ENCODE measurements at places on chromosomes 2 and 18.

DNA sequence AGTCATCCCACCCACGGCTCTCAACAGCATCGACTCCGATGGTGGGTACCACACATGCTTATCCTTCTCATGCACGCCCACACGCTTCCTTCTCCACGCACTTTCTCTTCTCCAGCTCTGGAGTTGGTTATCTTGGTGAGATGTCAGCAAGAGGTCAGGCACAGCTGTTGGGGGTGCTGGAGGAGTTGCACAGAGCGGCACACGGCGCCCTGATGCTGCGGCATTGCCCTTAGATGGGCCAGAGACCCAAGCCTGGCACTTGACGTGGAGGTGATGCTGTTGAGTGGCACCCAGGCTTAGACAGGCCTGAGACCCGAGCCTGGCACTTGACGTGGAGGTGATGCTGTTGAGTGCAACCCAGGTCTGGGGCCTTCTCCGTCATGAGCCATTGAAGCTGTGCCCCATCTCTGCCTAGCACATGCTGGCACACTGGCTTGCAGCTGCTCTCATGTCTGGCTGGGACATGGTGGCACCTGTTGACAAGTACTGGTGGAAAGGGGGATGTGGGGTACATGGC, 83.2 kb downstream of the DGKD start:
- no peak for DNase-seq

GRCh38 chr2:36492216-36492945, 105.6 kb downstream of the FEZ2 start:
- no peak for DNase-seq

GRCh38 chr2:127651971-127652550, 6.1 kb downstream of the GPR17 start:
- no peak for DNase-seq

GRCh38 chr18:78973357-78974083, 6.1 kb upstream of the SALL3 start:
- no peak for DNase-seq

- DNase-seq = no peak
These were observed 56.5 kb upstream of the ACVR1 start for GRCh38 chr2:157932480-157933159.

GRCh38 chr2:178962152-178962551, 87.8 kb downstream of the CCDC141 start:
- no peak for DNase-seq

DNA sequence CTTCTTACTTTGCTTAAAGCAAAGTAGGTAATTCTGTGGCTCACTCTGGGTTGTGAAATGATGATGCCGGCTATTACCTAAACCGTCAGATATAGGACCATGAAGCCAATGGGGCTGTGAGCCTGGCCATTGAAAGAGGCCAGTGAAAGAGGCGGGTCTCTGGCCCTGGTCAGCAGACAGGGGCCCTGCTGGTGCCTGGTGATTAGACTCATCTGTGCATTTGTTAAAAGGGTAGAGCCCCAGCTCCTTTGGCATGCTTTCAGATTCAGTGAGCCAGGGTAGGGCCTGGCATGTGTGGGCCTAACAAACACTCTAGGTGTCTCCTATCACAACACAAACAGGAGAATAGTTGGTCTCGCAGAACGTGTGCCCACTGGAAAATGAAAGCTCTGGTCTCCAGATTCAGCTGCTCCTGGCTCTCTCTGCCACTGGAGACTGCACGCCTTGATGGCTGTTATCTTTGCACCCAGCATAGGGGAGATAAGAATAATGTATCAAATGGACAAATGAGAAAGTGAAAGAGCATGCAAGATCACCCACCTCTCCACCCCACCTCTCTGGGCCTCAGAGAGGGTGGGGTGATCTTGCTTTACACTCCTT, 6.9 kb downstream of the LRRC30 start:
- DNase-seq = no peak

- no peak for DNase-seq
These were observed 17.7 kb downstream of the POU3F3 start for GRCh38 chr2:104871649-104871971.

Data from GM12865 (cell line).